ENCODE measurements at places on chromosomes 11 and 22.

- DNase-seq = no peak
Measured at GRCh38 chr11:102306817-102307726, 10.2 kb upstream of the BIRC3 start.

GRCh38 chr11:89184021-89184420, 6.3 kb downstream of the TYR start:
- no peak for DNase-seq

DNA sequence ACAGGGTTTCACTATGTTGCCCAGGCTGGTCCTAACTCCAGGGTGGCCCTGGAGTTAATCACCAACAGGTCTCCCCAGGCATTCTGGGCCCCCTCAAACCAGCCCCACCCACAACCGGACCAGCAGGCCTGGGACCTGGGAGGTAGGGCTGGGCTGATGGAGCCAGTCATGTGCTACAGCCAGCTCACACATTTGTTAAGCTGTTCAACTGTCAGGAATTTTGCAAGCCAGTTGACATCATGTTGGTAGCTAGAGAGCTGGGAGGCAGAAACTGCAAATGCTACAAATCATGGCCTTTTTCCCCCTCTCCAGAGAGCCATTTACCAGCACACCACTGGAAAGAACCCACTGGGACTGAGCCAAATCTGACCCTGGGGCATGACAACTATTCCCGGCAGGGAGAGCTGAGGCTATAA, 6.8 kb downstream of the ARHGAP1 start:
- no peak for DNase-seq

GRCh38 chr11:104725796-104726408, 172.4 kb downstream of the CASP12 start:
- DNase-seq = no peak

DNA sequence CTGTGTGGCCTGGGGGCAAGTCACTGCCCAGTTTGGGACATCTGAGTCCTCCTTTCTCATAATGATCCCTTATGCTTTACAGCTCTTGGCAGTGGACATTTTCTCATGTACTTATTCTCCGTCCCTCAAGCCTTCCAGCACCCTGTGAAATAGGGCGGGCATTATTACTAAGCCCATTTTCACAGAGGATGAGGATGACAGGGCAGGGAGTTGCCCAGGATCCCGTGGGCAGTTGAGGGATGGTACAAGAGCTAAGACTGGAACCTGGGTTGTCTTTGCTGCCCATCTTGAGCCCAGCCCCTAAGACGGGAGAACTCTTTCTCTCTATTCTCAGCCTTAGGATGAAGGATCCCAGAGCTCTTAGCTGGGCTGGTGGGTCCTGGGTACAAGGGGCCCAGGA, 11.2 kb downstream of the CD82 start:
- DNase-seq = no peak

- no peak for DNase-seq
Measured at GRCh38 chr22:46171940-46172339, 21.6 kb downstream of the PPARA start.

- DNase-seq = no peak
Measured at GRCh38 chr22:36948273-36949225, 35.1 kb downstream of the CSF2RB start.

DNA sequence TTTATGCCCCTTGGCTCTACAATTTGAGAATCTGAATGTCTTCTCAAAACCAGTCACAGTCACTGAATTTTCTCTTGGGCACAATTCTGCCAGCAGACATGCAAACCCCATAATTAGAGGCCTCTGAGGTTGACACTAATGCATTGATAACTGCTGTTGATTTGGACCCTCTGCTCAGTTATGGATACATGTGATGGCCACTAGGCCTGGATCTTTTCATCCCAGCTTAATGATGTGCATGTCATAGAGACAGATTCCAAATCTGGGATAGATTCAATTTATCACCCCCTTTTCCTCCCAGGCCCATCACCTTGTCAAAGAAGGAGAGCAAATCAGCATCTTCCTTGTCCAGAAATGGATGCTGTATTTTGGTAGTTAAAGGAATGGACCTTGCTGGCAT, 92.2 kb downstream of the C11orf91 start:
- DNase-seq = no peak

- DNase-seq = no peak
Measured at GRCh38 chr11:124791626-124792341, 8.4 kb downstream of the MSANTD2 start.

DNA sequence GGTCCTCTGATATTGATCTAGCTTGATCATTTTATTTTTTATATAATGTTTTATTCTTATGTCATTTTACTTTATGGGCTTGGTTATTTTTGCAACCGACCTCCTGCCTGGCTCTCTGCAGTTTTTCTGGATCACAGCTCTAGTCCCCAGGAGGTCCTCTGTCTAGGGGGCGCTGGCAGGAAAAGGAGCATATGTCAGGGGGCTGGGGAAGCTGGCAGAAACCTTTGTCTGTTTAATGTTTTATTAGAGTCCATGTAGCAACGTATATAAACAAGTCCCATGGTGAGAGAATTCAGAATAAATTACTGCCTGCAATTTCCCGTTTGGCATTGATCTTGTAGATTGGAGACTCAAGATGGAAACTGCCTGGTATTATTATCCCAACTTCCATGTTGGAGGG, 133.5 kb upstream of the ZBED5 start:
- no peak for DNase-seq

DNA sequence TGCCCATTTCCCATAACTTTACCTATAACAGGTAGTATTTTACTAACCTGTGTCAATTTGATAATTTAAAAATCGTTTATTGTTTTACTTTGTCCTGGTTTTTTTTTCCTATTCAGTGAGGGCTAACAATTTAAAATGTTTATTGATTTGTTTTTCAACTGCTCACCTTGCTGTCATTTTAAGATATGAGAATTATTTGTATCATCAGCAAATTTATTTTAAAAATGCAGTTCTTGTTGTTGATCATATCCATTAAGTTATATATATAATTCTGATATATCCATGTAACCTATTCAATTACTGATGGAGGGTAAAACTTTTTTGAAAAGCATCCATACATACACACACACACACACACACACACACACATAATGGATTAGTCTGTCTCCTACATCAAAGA, 24.8 kb downstream of the RRAS2 start:
- DNase-seq = no peak

GRCh38 chr11:131309776-131310175, 60.6 kb upstream of the NTM start:
- no peak for DNase-seq

DNA sequence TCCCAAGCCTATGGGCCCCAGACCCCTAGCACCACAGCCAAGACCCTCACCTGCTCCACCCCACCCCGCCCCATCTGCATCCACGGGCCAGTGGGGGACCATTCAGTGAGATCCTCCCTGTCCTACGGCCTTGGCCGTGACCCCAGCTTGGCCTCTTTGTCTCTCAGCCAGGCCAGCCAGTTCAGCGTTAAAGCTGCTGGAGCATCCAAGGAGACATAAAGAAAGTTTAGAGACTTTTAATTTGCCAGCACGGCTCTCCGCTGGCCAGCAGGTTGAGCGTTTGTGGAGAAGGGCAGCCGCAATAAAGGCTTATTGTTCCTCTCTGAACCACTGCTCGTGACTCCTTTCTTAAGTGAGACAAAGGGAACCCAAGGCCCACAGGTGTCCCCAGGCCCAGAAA, 49.3 kb upstream of the LMO1 start:
- no peak for DNase-seq

DNA sequence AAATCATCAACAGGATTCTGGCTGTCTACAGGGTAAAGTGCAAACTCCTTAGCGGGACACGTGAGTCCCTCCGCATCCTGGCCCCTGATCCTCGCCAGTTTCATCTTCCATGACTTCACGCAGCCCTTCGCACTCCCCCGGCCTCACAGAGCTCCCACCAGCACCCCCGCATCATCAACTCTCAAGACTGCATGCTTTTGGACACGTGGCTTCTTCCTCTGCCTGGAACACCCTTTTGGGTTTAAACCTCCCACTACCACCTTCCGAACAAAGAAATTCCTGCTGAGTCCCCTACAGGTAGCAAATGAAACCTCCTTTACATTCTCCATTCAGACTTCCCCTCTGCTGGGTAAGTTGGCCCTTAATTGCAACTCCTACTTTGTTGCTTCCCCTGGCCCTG, 12.6 kb upstream of the EIF3M start:
- DNase-seq = no peak

DNA sequence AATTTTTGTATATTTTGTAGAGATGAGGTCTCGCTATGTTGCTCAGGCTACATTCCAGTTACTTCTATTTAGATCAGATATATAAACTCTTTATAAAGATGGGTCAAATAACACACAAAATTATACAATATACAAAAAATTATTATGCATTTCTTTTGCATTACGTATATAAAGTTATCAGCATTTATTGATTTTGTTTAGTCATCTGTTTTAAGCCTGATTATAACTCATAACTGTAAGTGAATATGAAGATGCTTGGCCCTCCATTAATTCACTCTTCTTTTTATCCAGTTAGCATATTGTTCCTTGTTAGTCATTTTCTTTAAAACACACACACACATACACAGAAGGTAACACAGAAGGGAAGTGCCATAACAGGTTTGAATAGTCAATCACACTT, 14.5 kb downstream of the AQP11 start:
- DNase-seq = no peak

GRCh38 chr11:62613291-62613778, 278 bp downstream of the ROM1 start:
- DNase-seq = peak; percentile 60

- no peak for DNase-seq
Measured at GRCh38 chr11:75103380-75104026, 6.8 kb upstream of the OR2AT4 start.

DNA sequence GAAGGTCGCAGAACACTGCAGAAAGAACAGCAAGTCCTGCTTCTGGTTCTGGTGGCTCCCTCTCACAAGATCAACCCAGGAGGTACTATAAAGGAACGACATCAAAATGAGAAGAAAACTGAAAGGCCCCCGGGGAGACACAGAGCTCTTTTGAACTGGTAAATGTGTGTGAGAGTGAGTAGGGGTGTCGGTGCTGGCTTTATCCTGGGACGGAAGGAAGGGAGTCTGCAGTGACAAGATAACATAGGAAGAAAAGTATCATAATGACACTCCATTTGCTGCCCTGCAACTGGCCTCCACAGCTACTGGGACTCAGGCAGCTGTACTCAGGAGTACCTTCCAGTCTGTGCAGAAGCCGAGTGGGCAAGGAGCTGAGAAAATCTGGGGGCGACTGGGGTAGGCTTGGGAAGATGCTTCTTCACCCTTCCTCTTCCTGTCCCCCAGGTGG, 60.9 kb downstream of the ENTHD1 start:
- no peak for DNase-seq

DNA sequence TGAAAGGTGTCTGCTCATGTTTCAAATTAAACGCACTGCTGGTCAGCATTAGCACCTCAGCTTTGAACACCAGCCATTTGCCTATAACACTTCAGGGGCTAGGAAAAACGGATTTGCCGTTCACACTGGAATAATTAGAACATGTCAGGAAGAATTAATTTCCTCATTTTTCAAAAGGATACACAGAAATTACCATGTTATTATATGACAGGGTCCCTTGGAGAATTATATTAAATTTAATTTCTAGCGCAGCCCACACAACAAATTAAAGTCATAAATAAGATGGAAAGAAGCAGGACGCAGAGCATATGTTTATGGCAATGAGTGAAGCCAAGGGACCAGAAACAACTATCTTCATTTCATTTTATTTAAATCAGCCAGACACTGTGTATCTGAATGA, 83.8 kb upstream of the SOX6 start:
- DNase-seq = no peak

DNA sequence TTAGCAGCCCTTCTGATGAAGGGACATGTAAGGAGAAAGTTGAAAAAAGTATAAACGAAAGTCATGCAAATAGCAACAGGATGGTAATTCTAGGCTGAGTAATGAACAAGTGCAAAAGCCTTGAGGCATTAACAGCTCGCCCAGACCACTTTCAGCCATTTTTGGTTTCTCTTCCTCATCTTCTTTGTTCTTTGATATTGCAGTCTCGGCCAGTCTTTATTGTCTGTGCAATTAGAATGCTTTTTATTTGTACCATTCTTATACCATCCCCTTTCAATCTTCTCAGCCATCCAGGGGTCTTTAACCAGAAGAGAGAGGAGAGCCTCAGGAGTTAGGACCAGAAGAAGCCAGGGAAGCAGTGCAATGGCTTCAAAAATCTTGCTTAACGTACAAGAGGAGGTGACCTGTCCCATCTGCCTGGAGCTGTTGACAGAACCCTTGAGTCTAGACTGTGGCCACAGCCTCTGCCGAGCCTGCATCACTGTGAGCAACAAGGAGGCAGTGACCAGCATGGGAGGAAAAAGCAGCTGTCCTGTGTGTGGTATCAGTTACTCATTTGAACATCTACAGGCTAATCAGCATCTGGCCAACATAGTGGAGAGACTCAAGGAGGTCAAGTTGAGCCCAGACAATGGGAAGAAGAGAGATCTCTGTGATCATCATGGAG, 7.3 kb downstream of the TRIM34 start:
- no peak for DNase-seq

- DNase-seq = peak; percentile 81
Measured at GRCh38 chr11:110366291-110366690, 63.5 kb upstream of the FDX1 start.

DNA sequence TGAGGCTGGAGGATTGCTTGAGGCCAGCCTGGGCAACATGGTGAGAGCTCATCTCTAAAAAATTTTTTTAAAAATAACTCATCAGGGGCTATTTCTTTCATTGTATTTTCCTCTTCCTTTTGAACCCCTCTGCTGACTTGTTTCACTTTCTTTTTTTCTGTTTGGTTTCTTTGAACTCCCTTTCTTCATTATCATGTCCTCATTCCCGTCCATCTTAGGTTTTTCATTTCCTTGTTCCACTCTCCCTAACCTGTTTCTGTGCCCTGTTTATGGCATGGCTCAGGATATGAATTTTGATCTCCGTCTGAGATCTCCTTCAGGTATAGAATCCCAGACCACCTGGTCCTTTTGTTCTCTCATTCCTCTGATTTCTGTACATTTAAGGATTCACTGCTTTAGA, 12.5 kb downstream of the MARK2 start:
- no peak for DNase-seq

DNA sequence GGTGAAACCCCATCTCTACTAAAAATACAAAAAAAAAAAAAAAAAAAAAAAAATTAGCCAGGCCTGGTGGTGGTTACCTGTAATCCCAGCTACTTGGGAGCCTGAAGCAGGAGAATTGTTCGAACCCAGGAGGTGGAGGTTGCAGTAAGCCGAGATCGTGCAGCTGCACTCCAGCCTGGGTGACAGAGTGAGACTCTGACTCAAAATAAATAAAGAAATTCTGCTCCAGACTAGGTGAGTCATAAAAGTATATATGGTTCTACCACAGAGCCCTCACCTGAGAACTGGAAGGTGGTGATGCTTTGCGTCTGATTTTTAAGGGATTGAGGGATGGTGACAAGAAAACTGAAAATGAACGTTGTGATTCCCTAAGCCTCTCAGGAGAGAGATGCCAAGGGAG, 58.4 kb downstream of the NTM start:
- no peak for DNase-seq

GRCh38 chr11:10349806-10350205, 44.9 kb downstream of the ADM start:
- no peak for DNase-seq

- no peak for DNase-seq
Measured at GRCh38 chr11:12318791-12319438, 58.5 kb upstream of the PARVA start.

- peak; percentile 24 for DNase-seq
Measured at GRCh38 chr11:35812828-35813227, 131.0 kb upstream of the LDLRAD3 start.

- peak; percentile 33 for DNase-seq
Measured at GRCh38 chr11:115170133-115170815, 333.9 kb downstream of the CADM1 start.

- DNase-seq = no peak
Measured at GRCh38 chr11:73318501-73319011, 10.5 kb downstream of the ARHGEF17 start.
